CD8-positive, alpha-beta memory T cell (primary cell): ENCODE measurements at places on chromosomes 7 and 10. TPM values are rescaled to one million over a fixed set of nuclear protein-coding genes. Genes with fewer than 3 reads are reported as not detected.
A peak's percentile ranks its signal among the peaks of the same experiment; 100 is the strongest.

- no peak overlapping the region for H3K27ac ChIP-seq
- H3K4me3 ChIP-seq = no peak overlapping the region
- no peaks in the 10 kb centered on the region for H3K27me3 ChIP-seq
- no peaks in the 10 kb centered on the region for H3K36me3 ChIP-seq
Measured at GRCh38 chr10:12484941-12485805, 135.8 kb downstream of the CAMK1D start.

- no peaks in the 10 kb centered on the region for H3K36me3 ChIP-seq
- no peak for DNase-seq
Measured at GRCh38 chr10:132916956-132917666, 25.3 kb downstream of the CFAP46 start.

DNA sequence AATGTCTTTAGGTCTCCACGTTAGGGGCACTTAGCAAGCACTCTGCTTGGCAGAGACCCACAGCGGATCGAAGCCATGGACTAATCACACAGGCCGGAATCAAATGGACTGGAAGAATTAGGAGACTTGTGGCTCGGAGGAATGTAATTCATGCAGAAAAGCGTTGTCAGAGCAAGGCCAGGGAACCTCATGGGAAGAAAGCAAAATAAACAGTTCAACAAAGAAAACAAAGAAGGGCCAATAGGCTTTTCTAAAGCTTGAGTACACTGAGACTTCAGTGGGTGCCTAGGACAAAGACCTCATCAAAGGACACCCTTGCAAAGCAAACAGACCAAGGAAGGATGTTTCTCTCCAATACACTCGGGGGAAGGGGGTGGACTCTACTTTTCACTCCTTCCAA is 171.1 kb downstream of the GLI3 start:
- no peaks in the 10 kb centered on the region for H3K4me1 ChIP-seq
- no peak overlapping the region for H3K27ac ChIP-seq
- no peak for DNase-seq

Gene WASHC2C
- total RNA-seq = 23.6 TPM

- no peaks in the 10 kb centered on the region for H3K36me3 ChIP-seq
- H3K4me3 ChIP-seq = no peak overlapping the region
- no peaks in the 10 kb centered on the region for H3K27me3 ChIP-seq
Measured at GRCh38 chr7:102992938-102993717, 80.3 kb downstream of the LRRC17 start.

- no peaks in the 10 kb centered on the region for H3K27me3 ChIP-seq
- no peaks in the 10 kb centered on the region for H3K36me3 ChIP-seq
- DNase-seq = no peak
- H3K4me3 ChIP-seq = no peak overlapping the region
Measured at GRCh38 chr7:98463837-98464557, 63.1 kb upstream of the BAIAP2L1 start.

GRCh38 chr10:91901784-91902677 is 7.3 kb downstream of the FGFBP3 start:
- no peaks in the 10 kb centered on the region for H3K27me3 ChIP-seq
- H3K36me3 ChIP-seq = no peaks in the 10 kb centered on the region
- DNase-seq = no peak
- peak overlapping the region; percentile 20 for H3K27ac ChIP-seq

Gene ATP5MK
- 438 TPM for total RNA-seq
